Suprapubic skin (tissue), 4 donors: ENCODE measurements at places on chromosomes 3 and 15. TPM values are rescaled to one million over a fixed set of nuclear protein-coding genes. Genes with fewer than 3 reads are reported as not detected.

CRYGS gene
- 2.2 TPM for total RNA-seq

DNA sequence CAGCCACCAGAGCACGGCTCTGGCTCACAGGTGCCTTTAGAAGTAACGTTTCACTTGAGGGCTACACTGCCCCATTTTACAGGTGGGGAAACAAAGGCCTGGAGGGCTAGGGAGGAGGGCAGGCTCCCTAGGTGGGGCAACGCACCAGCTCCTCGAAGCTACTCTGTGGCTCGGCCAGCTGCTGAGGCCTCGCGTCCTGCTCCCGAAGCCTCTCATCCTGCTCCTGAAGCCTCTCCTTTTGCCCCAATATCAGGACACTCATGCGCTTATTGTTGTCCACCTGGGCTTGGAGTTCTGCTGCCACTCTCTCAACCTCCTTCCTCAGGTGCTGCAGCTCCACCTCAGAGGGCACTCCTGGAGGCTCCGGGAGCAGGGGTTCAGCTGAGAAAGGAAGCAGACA is 28.2 kb upstream of the OR4F6 start:
- H3K27me3 ChIP-seq = no peaks in the 10 kb centered on the region
- no peaks in the 10 kb centered on the region for H3K4me1 ChIP-seq
- no peaks in the 10 kb centered on the region for H3K36me3 ChIP-seq
- H3K27ac ChIP-seq = no peak overlapping the region
- H3K4me3 ChIP-seq = no peak overlapping the region

DNA sequence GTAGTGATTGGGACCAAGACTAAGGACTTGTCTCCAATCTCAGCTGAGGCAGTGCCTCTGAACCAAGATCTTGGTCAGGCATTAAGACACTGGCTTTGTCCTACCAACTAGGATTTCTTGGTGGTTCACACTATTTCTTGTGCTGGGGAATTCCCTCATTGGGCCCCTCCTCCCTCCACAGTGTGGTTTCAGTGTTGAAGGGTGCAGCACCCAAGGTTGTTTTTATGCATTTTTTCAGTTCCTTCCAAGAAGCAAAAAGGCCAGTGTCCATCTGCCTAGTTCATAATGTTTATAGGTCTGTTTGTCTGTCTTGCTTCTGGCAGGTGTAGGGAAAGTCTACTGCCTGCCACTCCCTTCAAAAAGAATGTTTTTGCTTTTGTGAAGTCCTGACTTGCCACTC is 10.6 kb upstream of the ITPKA start:
- H3K4me3 ChIP-seq = no peak overlapping the region
- no peak overlapping the region for H3K27ac ChIP-seq
- H3K4me1 ChIP-seq = no peaks in the 10 kb centered on the region
- H3K36me3 ChIP-seq = peaks cover 50% of the 10 kb centered on the region
- DNase-seq = no peak

DNA sequence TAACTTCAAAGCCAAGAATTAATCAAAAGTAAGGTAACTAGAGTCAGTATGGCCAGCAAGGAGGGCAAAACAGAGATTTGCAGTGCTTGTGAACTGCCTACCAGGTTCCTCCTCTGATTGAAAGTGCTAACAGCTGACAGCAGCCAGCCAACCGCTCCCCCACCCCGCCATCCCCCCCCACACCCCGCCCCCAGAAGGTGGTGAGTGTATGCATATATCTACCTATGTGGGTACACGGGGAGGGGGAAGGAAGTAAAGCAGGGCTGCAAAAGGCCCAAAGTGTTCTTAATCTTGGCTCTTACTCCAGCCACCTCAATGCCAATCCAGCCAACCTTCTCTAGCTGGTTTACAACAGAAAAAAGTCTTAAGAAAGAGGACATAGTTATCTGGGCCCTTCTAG is 50.7 kb downstream of the RAF1 start:
- no peaks in the 10 kb centered on the region for H3K4me1 ChIP-seq
- H3K27me3 ChIP-seq = no peaks in the 10 kb centered on the region
- no peak overlapping the region for H3K4me3 ChIP-seq
- DNase-seq = no peak
- no peak overlapping the region for H3K27ac ChIP-seq
- H3K36me3 ChIP-seq = peaks cover 52% of the 10 kb centered on the region

- H3K27me3 ChIP-seq = no peaks in the 10 kb centered on the region
- DNase-seq = no peak
- no peaks in the 10 kb centered on the region for H3K36me3 ChIP-seq
- no peaks in the 10 kb centered on the region for H3K4me1 ChIP-seq
- no peak overlapping the region for H3K4me3 ChIP-seq
These were observed 46.4 kb upstream of the RGMA start for GRCh38 chr15:93135459-93135858.

- H3K4me3 ChIP-seq = no peak overlapping the region
- DNase-seq = no peak
- no peaks in the 10 kb centered on the region for H3K27me3 ChIP-seq
- H3K27ac ChIP-seq = no peak overlapping the region
These were observed 32.0 kb upstream of the CASR start for GRCh38 chr3:122151480-122151879.
